Activated naive CD8-positive, alpha-beta T cell treated with anti-CD3 and anti-CD28 coated beads for 36 hours (primary cell): ENCODE measurements at places on chromosomes 4 and X.

DNA sequence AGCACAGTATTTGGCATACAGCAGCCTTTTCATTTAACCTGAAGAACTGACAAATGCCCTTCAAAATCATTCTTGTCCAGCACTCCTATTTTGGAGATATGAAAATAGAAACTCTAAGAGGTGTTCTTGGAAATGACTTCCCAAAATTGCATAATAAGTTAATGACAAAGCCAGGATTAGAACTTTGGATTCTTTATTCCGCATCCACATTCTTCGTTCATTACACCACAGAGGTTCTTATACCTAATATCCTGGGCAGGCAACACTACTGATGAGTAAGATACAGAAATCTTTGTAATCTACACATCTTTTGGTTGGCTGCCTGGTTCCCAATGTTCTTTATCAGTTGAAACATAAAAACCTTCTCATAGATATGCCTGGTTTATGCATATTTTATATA is 5.9 kb downstream of the COL25A1 start:
- no peak for DNase-seq

- no peak for DNase-seq
Observed at GRCh38 chr4:114027596-114027995, 48.1 kb upstream of the ARSJ start.

GRCh38 chrX:3963980-3964379 is 250.5 kb upstream of the PRKX start:
- no peak for DNase-seq

- DNase-seq = no peak
Observed at GRCh38 chrX:132467026-132467425, 21.8 kb downstream of the MBNL3 start.

GRCh38 chrX:3461397-3462165 is 115.1 kb upstream of the MXRA5 start:
- no peak for DNase-seq
